ENCODE measurements at places on chromosomes 13 and 19. TPM values are rescaled to one million over a fixed set of nuclear protein-coding genes. Genes with fewer than 3 reads are reported as not detected.

RFX1 gene
- 0.94 TPM for total RNA-seq

MYO16 gene
- total RNA-seq, result not detected

VN1R2 gene
- total RNA-seq, result not detected

ZNF700 gene
- total RNA-seq, result 4.4 TPM

C19orf81 gene
- not detected for total RNA-seq

BSPH1 gene
- total RNA-seq, result not detected

TSHZ3 gene
- total RNA-seq, result 4.6 TPM

CNOT3 gene
- total RNA-seq, result 9.1 TPM

GRK1 gene
- total RNA-seq, result not detected

DENND1C gene
- total RNA-seq, result not detected

CYP2S1 gene
- not detected for total RNA-seq

COL4A2 gene
- total RNA-seq, result 1,402 TPM

UNC13A gene
- 2.2 TPM for total RNA-seq

IZUMO2 gene
- total RNA-seq, result not detected

GAS6 gene
- 186 TPM for total RNA-seq

PRRG2 gene
- total RNA-seq, result 0.83 TPM

ZNF471 gene
- total RNA-seq, result 2.9 TPM

DIS3 gene
- 14.0 TPM for total RNA-seq

TTYH1 gene
- total RNA-seq, result not detected

SMIM44 gene
- total RNA-seq, result not detected

HSPBP1 gene
- 25.8 TPM for total RNA-seq

B3GNT8 gene
- 0.60 TPM for total RNA-seq

MISP3 gene
- total RNA-seq, result 0.12 TPM

ZBTB32 gene
- not detected for total RNA-seq

CPT1C gene
- total RNA-seq, result 11.7 TPM

MADCAM1 gene
- not detected for total RNA-seq

F10 gene
- 4.1 TPM for total RNA-seq

KXD1 gene
- 69.2 TPM for total RNA-seq

GJB2 gene
- total RNA-seq, result 0.82 TPM
